ENCODE measurements at places on chromosomes 7 and 10.
A peak's percentile ranks its signal among the peaks of the same experiment; 100 is the strongest.

- DNase-seq, result no peak
These were observed 10.2 kb upstream of the SLC25A28 start for GRCh38 chr10:99630433-99630832.

- DNase-seq, result no peak
These were observed 489.6 kb downstream of the TNS3 start for GRCh38 chr7:47092336-47092735.

GRCh38 chr7:100443096-100443840 lies 7.0 kb upstream of the PPP1R35 start:
- no peak for DNase-seq

GRCh38 chr10:72260239-72260975 lies 13.3 kb upstream of the DDIT4 start:
- peak; percentile 76 for DNase-seq

DNA sequence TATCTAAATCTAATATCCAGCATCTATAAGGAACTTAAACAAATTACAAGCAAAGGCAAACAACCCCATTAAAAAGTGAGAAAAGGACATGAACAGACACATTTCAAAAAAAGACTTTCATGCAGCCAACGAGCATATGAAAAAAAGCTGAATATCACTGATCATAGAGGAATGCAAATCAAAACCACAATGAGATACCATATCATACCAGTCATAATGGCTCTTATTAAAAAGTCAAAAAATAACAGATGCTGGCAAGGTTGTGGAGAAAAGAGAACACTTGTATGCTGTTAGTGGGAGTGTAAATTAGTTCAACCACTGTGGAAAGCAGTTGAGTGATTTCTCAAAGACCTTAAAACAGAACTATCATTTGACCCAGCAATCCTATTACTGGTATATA lies 334.4 kb upstream of the CACNA2D1 start:
- DNase-seq, result no peak

GRCh38 chr10:1141701-1142100 lies 85.5 kb downstream of the WDR37 start:
- no peak for DNase-seq

DNA sequence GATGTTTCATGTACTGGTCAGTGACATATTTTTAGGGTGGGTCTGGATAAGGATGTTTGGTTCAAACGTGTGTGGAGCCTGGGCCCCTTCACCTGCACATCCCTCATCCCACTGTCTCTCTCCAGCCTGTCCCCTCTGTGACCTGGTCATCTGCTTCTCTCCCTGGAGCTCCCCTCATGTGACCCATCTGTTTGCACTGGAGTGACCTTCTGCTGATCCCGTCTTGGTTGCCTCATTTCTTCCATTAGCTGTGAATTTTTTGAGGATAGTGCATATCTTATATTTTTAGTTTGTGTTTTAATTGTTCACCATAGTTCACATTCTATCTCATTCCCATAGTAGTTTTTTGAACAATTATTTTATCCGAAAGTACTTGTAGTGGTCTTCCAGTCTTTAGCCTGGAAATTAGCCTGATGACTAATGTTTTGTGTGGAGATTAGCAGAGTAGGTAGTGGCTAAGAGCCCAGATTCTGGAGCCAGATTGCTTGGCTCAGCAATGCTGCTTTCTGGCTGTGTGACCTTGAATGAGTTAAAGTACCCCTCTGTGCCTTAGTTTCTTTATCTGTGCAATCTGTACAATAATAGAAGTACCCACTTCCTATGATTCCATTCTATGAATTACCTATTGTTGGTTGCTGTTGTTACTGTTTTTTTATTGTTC lies 224.5 kb downstream of the LRMDA start:
- DNase-seq, result no peak

GRCh38 chr7:70589590-70589989 lies 542.4 kb upstream of the GALNT17 start:
- DNase-seq, result no peak

GRCh38 chr10:7424919-7425318 lies 14.1 kb upstream of the SFMBT2 start:
- no peak for DNase-seq

DNA sequence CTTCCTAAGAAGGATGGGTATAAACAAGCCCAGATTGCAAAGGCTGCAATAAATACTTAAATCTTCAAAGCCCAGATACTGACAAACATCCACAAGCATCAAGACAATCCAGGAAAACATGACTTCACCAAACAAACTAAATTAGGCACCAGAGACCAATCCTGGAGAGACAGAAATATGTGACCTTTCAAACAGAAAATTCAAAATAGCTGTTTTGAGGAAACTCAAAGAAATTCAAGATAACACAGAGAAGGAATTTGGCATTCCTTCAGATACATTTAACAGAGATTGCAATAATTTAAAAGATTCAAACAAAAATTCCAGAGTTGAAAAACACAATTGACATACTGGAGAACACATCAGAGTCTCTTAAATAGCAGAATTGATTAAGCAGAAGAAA lies 23.0 kb downstream of the GSDME start:
- DNase-seq, result no peak

GRCh38 chr10:110005719-110006118 lies 2.1 kb upstream of the ADD3 start:
- DNase-seq, result no peak

- DNase-seq, result no peak
These were observed 31.2 kb downstream of the FOXK1 start for GRCh38 chr7:4713183-4713784.

- no peak for DNase-seq
These were observed 18.3 kb upstream of the RHEB start for GRCh38 chr7:151537818-151538561.

DNA sequence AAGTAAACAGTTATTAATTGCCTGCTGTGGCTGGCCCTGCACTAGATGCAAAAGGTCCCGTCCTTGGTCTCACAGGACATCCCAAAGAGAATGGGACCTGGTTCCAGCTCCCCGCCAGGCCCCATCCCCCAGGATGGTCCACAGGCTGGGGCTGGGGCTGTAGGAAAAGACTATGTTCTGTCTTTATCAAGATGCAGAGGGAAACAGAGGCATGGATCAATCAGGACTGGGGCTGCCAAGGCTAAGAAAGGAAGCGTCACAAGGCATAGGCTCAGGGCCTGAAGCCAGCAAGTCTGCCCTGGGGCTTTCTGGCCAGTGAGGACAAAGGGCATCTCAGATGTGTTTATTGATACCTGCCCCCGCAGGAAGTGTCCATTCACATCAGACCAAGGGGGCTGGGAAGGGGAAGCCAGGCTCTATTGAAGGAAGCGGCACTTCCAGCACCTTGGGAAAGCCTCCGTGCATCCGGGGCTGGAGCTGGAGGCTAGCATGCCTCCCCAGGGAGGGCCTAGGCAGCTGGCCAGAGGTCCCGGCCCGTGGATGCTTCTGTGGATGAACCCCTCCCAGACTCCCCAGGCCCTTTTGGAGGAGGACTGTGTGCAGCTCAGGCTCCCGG lies 5.8 kb downstream of the VSIR start:
- no peak for DNase-seq

- no peak for DNase-seq
These were observed 26.6 kb upstream of the FAM20C start for GRCh38 chr7:165661-166337.

- DNase-seq, result no peak
These were observed 108.1 kb downstream of the GRID1 start for GRCh38 chr10:86258499-86258898.

- no peak for DNase-seq
These were observed 5.4 kb downstream of the WDR86 start for GRCh38 chr7:151404216-151405011.

GRCh38 chr7:123823898-123824753 lies 20.8 kb upstream of the HYAL4 start:
- DNase-seq, result peak; percentile 12

- no peak for DNase-seq
These were observed 30.2 kb downstream of the ACADSB start for GRCh38 chr10:123038782-123039631.

- no peak for DNase-seq
These were observed 916 bp upstream of the EEPD1 start for GRCh38 chr7:36151921-36152755.

- no peak for DNase-seq
These were observed 65.5 kb downstream of the OAT start for GRCh38 chr10:124353091-124353815.

DNA sequence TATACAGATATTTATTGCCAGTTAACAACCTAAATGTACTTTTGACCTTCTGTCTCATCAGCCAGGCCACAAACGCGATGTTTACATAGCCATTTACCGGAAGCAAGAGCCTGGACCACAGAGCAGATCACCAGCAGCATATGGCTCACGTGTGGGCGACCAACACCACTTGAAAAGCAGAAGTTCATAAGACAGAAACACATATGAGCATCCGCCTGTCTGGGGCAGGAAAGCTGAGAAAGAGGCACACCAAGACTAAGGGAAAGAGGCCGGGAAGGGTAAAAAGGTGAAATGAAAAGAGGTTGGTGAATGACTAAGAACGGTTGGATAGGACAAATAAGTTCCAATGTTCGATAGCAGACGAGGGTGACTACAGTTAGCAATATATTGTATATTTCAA lies 1.3 kb downstream of the ABCB1 start:
- peak; percentile 17 for DNase-seq

Measured in activated CD4-positive, alpha-beta T cell treated with anti-CD3 and anti-CD28 coated beads for 4 hours (primary cell).